ENCODE measurements at places on chromosomes 7 and 10.

DNA sequence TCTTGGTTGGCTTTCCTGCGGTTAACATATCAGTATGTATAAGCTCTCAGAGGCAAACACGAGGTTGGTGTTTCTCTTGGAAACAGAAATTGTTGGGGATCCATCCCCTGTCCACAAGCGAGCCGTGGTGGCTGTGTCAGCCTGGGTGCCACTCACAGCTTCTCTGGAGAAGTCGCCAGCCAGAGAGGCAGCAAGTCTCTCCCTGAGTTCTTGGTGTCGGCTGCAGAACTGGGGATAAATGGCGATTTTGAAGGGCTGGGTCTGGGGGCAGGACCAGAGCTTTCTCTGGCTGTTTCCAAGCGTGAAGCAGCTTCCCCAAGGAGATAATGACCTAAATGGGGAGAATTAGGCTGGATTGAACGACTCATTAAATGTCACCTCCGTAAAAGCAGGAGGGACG is 335.3 kb downstream of the GLRX3 start:
- DNase-seq = no peak

DNA sequence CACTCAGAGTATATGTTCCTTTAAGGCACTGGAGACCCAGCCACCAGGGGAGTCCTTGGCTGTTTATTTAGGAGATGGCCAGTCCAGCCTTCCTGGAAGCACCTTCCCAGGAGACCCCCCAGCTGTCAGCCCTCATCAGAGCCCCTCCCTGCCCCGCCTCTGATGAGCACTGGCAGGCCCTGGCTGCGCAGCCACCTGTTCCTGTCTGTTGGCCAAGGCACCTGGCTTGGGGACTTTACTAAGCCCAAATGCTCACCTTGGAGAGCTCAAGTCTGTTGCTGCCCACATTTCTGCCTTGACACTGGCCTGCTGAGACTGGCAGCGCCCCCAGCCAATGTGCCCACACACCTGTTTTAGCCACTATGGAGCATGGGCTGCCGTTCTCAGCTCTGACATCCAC is 124.7 kb downstream of the ELMO1 start:
- no peak for DNase-seq

DNA sequence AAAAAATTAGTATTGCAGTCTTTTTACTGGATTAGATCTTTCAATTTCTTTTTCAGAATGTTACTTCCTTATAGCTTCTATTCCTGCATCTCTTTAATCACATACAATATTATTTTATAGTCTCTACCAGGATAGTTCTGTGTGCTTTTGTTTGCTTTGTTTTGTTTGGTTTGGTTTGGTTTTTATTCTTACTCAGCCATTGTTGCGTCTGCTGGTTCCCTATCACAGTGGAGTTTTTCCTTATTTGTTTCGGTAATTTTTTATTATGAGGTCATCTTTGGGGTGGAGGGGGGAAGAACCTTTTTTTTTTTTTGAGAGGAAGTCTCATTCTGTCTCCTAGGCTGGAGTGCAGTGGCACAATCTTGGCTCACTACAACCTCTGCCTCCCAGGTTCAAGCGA is 9.0 kb upstream of the BAIAP2L1 start:
- no peak for DNase-seq

DNA sequence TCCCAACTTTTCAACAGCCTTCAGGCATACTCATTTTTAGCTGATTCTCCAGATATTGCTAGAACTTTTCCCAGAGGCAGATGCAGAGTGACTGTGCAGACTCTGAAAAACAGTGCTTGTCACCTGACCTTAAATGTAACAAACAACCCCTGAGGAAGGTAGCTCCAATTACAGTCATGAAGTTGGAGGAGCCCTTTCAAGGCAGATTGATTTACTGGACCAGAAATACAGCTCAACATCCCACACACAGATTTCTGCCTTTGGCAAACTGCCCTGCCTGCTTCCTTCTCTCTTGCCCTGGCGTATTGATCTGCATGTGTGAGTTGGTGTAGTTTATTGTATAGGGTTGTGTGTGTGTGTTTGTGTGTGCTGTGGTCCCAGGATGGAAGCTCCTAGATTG is 38.5 kb downstream of the PYROXD2 start:
- DNase-seq = no peak

DNA sequence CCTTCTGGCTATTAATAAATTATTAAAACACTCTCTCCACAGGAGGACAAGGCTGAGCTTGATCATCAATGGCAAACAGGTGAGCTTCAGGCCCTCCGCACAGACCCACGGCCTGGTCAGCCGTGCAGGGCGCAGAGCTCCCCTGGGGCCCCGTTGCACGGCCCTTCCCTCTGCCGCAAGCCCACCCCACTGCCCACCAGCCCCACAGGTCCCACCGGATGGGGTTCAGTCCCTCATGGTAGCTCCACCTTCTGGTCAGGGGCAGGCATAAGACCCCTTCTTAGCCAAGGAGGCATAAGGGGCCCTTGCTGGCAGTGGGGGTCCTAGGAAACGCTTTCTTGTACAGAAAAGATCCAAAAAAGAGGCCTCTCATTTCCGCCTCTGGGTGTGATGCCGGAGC is 84.6 kb downstream of the MAD1L1 start:
- no peak for DNase-seq

- no peak for DNase-seq
Observed at GRCh38 chr7:68511281-68511680, 1087.0 kb upstream of the AUTS2 start.

DNA sequence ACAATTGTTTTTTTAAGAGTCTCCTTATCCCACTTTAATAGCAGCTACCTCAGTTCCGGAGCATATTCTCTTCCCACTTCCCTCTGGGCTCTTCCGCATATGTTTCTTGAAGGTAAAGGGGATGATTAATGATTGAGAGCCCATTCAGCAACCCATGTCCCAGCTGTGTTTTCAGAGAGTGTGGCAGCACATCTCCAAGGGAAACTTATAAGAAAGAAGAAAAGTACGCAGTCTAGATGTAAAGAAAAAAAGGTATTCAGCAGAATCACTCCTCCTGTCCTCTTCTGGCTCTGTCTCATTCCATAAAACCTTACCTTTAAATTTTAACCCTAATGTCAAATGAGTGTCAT is 9.7 kb upstream of the ANKRD7 start:
- DNase-seq = no peak

DNA sequence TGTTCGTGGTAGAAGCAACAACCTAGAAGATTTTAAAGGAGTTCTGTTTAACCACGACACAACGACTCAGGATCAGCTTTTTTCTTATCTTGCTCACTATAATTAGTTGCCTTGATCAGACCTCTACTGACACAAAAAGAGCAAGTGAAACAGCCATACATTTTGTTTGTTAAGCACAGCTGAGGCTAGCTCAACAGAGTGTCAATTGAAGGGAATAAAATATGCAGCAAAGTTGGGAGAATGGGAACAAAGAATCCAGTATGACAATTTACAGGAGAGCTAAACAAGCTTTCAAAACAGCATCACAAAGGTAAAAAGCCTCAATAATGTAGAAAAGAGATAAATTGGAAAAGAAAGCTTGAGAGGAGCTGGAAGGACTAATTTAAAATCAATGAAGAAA is 40.5 kb upstream of the HERPUD2 start:
- DNase-seq = no peak

DNA sequence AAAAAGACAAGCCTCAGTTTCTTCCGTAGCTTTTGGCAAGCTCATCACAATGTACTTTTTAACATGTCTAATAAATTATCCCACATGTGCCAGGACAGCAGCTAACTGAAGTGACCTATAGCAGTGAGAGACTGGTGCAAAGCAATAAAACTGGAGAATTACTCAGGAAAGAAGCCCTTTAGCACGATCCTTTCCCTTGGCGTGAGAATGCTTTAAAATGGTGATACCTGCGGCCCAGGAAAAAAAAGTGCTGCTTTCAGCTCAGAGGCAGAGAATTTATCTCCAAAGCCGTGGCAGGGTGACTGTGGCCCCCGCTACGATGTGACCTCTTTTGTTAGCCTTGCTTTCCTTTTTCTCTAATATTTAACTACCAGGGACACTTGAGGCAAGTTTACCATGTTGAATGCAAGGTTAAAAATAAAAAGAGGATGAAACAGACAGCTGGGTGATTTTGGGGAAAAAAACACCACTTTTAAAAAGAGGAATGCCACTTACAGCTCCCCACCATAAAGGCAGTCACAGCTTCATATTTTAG is 184.0 kb downstream of the FANK1 start:
- no peak for DNase-seq

GRCh38 chr7:77529279-77529678 is 7.8 kb upstream of the PTPN12 start:
- DNase-seq = no peak

GRCh38 chr7:121428855-121429489 is 32.9 kb upstream of the FAM3C start:
- DNase-seq = no peak

- no peak for DNase-seq
Observed at GRCh38 chr10:94673614-94674321, 9.8 kb upstream of the CYP2C18 start.

- no peak for DNase-seq
Observed at GRCh38 chr10:69901628-69902505, 100.2 kb downstream of the COL13A1 start.

DNA sequence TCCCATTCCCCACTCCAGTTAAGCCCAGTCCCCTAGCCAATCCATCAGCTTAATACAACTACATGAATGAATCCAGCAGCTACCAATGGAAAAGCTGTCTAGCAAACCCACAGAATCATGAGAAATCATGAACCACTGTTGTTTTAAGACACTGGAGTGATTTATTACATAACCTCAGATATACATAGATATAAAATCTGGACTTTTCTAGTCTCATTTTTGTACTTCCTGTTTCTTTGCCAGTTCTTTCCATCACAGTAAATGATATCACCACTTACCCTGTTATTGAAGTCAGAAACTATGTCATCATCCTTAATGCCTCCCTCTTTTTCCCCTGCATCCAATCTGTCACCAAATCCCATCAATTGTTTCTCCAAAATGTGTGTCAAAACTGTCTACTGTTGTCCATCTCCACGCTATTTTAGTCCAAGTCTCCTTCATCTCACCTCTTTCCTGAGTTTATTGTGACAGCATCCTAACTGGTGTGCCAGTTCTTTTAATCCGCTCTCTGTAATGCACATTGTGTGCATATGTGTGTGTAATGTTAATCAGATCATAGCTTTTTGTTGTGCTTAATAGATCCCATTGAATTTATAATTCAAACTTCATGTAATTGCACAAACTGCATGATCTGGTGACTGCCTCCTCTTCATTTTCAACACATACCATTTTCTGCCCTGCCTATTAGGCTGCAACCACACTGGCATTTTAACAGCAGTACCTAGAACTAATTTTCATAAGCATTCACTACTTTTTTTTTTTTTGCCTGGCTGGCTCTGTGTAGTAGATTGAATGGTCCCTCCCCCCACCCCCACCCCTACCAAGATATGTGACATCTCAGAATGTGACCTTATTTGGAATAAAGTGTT is 56.0 kb downstream of the MKLN1 start:
- DNase-seq = no peak

- DNase-seq = no peak
Observed at GRCh38 chr10:10891124-10892082, 126.3 kb upstream of the CELF2 start.

GRCh38 chr10:90621577-90621976 is 236.3 kb downstream of the HTR7 start:
- DNase-seq = no peak

- no peak for DNase-seq
Observed at GRCh38 chr10:20683345-20683744, 213.8 kb downstream of the NEBL start.

- no peak for DNase-seq
Observed at GRCh38 chr10:128628252-128628651, 502.0 kb upstream of the MKI67 start.

GRCh38 chr10:13296476-13296875 is 3.4 kb downstream of the PHYH start:
- no peak for DNase-seq

GRCh38 chr7:102992938-102993717 is 80.3 kb downstream of the LRRC17 start:
- DNase-seq = peak; percentile 63

- DNase-seq = no peak
Observed at GRCh38 chr7:69169386-69169785, 428.9 kb upstream of the AUTS2 start.

DNA sequence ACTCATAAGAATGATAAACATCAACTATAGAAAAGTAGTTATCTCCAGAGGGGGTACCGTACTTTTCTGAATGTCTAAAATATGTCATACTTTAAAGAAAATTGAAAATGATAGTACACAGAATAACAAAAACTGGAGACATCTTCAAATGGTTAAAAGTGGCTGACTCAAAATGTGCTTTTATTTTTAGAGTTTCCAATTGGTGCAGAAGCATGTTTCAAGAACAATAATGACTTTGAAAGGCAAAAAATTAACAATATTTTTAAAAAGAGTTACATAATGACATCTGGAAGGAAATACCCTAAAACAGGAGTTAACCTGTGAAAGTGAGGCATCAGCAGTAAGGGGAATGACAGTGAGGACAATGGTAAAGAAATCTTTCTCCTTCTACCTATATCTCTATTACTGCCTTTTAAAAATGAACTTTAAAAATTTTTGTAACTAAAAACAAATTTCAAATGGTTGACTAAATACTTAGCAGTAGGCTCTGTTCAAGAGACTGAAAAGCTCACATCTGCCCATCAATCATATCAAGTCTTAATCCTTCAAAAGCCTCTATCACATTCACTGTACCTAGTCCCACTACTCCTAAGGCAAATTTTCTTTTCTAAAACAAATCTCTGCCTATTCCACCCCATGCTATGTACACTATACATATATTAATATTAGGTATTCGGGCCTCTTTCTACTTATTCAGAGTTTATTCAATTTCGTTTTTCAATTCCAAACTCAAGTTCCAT is 3.0 kb downstream of the ASZ1 start:
- no peak for DNase-seq

DNA sequence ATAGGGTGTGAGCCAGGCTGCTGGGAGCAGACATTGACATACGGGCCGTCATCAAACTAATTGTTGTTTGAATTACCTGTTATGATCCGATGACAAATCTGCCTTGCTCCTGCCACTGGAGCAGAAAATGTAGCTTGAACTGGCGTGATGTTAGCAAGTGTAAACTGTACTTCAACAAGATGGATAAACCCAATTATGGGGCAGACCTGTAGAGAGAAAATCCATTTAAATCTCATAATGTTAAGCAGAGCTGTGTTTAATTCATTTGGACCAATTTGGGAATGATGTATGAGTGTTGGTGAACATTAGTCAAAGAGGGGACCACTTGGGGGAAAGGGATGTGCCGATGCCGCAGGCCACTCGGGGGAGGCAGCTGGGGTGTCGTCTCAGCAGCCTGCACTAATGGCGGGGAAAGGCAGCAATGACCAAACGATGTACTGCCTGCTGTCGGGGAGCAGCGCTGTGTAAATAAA is 27.4 kb downstream of the TCF7L2 start:
- DNase-seq = no peak

GRCh38 chr10:16653224-16653623 is 131.5 kb upstream of the C1QL3 start:
- no peak for DNase-seq

- DNase-seq = no peak
Observed at GRCh38 chr10:23694446-23694920, 255.6 kb downstream of the OTUD1 start.

GRCh38 chr7:140656548-140657515 is 15.9 kb upstream of the ADCK2 start:
- no peak for DNase-seq

DNA sequence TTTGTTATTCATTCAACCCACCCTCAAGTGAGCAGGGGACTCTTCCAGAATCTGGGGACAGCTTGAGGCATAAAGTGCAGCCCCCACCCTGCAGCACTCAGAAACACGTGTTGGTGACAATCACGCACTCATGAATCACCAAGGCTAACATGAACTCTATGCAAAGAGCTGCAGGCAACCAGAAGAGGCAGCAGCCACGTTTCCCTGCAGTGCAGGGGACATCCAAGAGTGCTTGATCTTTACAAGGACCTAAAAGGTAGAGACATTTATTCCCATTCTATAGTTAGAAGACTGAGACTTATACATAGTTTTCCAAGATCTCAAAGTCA is 135.2 kb upstream of the GDF10 start:
- no peak for DNase-seq
